ENCODE measurements at places on chromosomes 12 and 14.

DNA sequence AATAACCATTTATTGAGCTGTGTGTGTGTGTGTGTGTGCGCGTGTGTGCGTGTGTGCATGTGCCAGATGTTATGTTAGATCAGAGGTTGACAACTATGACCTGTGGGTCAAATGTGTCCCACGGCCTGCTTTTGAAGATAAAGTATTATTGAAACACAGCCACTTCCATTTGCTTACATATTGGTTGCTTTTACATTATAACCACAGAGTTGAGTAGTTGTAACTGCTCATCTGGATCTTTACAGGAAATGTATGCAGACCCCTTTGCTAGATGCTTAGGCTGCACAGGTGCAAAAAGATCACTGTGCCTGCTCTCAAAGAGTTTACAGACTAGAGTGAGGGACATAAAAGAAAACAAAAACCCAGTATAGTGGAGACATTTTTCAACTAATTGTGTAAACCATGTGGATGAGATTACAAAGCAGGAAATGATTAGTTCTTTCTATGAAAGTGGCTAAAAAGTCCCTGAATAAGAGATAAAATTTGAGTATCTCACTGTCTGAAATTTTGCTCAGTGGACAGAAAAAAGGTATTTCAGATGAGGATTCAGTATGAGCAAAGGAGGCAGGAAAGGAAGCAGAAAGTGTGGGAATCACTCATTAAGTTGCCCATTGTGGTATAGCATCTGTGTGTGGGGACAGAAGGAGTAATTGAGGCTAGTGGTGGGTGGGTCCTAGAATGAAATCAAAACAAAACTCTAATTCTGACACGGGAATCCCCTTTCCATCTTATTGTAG is 188.4 kb downstream of the PAH start:
- no peak for DNase-seq

DNA sequence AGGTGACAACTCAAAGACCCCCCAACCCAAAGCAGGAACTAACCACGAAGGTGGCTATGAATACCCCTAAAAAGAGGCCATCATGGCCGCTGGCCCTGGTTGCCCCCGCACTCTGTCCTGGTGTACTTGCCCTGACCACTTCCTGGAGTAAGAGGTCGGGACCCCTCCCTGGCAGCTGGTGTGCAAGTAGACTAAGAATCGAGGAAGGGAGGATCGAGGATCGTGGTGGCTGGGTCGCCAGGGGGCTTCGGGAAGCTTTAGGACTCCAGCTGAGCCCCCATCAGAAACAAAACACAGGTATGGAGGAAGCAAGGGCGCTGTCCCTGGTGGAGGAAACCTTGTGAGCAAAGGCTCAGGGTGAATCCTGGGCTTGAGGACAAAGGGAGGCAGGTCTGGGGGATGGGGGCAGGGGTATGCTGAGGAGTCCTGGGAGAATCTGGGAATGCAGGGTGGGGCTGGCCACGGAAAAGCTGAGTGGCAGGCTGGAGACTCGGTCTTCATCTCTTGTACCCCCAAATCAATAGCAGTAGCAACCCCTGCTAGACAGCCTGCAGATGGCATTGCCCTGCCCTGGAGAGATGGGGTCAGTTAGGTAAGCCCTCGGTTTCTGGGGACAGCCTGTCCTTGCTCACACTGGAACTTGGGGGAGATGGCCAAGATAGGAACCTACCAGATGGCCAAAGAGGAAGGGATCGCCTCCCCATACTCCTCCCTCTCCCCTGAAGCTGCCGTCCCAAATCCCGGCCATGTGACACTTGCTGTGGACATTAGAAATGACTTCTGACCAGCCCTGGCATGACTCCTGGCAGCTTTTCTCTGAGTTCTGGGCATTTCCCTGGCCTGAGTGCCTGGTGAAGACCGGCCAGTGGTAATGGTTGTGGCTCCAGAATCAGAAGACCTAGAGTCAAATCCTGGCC is 45.3 kb upstream of the ESRRB start:
- no peak for DNase-seq

- no peak for DNase-seq
Measured at GRCh38 chr14:26328791-26329190, 269.0 kb downstream of the NOVA1 start.

DNA sequence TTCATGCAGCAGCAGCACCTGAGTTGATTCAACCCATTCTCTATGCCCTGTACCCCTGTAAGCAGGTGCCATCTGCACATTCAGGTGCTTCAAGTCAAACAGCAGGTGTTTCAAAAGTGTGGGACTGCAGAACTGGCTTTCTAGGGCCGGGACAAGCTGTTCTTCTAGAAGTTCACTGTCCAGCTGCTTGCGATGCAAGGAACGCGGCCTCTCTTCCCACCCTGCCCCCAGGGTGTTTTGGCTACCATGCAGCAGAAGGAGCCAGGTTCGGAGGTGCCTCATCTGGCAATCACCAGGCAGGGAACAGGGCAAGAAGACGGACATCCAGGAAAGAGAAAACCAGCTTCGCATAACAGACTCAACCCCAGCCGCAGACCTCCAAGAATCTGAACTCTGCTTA is 35.2 kb downstream of the TMEM132D start:
- no peak for DNase-seq

DNA sequence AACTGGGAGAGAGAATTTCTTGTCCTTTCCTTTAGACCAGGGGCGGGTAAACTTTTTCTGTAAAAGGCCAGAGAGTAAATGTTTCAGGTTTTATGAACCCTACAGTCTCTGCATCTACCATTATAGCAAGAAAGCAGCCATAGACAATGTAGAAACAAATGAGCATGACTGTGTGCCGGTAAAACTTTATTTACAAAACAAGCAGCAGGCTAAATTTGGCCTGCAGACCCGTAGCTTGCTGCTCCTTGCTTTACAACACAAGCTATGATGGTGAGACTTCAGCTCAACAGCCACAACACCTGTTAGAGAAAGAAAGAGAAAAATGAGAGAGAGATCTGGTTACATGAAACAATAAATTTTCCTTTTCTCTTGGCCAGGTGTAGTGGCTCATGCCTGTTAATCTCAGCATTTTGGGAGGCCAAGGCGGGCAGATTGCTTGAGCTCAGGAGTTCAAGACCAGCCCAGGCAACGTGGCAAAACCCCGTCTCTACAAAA is 4.2 kb upstream of the CDC42BPB start:
- no peak for DNase-seq

DNA sequence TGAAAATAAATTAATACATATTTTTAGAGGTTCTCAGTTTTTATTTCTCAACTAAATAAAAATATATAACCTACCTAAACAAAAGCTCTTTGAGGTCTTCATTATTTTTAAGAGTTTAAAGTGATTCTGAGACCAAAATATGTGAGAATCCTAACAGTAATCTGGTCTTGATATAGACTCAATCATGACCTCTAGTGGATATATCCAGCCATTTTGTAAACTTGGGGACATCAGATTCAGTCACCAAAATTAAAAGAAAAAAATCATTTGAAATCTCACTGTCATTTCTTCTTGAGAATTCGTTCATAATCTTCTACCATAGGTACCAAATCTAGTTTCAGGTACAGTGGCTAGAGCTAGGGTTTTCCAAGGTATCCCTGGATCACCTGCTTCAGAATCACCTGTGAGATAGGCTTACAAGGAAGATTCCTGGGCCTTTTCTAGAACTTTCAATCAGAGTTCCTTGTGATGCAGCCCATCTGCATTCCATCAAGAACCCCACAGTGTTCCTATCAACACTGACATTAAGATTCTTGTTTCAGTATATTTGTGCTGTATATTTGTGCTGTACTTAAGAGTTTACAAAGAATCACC is 214.9 kb downstream of the ADAMTS20 start:
- DNase-seq: no peak

DNA sequence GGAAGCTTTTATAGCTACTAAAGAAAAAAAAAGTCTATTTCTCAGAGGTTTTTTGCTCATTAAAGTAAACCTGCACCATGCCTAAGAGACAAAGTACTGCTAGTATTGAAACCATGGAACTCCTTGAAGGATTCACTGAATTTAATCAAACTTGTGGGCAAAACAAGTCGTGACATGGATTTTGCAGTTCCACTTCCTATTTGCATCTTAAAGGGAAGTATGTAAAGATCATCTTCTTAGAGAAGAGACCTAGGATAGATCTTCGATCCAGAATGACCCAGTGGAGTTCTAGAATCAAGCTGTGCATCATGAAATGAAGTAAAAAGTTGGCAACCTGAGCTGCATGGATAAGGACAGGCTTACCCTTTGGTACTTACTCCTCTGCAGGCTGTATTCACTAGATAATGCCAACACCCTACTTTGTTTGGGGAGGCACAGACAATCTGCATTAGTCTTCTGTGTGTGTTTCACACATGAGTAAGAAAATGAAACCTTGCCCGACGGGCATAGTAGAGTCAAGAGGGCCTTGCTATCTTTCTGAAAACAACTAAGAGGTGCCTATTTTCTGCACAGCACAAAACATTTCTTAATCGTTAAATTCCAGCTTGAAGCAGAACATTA is 1.9 kb downstream of the GNG2 start:
- DNase-seq: no peak

GRCh38 chr12:102965281-102966155 is 8.0 kb downstream of the ASCL1 start:
- DNase-seq: no peak

All from HFF-Myc (cell line).